ENCODE measurements at places on chromosomes 3 and 15.

DNA sequence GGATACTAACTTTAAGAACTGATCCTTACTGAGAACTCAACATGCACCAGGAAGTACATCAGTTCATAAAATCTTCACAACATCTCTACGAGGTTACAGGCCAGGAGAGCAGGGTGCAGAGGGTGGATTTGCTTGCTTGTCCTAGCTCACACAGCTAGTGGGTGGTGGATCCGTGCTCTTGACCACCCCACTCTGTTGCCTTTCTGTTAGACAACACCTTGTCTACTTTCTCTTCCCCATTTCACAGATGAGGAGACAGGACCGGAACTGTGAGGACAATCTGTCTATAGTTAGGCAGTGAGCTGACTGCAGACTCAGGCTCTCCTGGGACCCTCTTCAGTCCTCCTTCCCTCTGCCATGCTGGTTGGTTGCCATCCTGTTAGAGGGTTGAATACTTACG is 221.7 kb upstream of the TLE3 start:
- DNase-seq = peak; percentile 78

DNA sequence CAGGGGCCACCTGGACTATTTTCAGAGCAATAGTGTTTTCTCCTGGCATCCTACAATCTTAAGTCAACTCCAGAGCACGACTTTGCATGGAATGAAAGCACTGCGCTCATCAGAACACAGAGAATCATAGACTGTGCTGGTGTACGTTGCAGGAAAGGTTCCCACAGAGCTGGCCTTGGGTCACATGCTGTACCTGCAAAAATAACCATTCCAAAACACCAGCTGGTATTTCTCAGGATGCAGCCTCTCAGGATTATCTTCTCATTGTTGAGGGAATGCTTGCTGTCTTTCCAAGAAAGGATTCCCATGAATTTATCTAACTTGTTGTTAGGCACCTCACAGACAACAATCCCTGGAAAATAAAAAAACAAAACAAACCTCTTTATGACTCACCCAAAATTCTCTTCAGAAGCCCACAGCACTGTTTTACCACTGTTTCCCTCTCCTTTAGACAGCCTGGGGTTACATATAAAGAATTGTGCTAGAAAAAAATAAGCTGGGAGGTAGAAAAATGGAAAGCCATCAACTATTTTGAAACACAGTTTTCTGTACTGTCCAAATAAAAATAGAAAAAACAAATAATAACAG is 131.7 kb downstream of the ATP8B4 start:
- no peak for DNase-seq

- DNase-seq = no peak
Measured at GRCh38 chr3:127212231-127212630, 19.3 kb downstream of the PRR23E start.

DNA sequence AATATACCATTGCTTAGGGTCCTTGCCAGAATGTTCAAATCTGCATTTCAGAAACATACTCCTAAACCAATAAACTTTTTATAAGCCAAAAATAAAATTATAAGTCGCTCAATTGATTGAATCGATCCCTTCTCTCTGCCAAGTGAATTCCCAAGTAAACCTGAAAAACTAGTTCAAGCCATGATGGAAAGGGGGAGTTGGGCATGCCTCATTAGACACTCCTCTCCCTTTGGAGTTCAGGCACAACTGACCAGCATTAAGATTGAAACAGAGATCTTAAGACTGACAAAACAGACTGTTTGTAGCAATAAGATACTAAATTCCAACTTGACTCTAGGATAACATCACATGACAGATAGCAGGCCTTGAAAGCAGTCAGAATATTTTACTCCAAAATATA is 113.7 kb upstream of the RASGRP1 start:
- DNase-seq = no peak

- no peak for DNase-seq
Measured at GRCh38 chr3:48141604-48142137, 46.5 kb downstream of the CDC25A start.

GRCh38 chr3:48415251-48415953 is 14.5 kb downstream of the PLXNB1 start:
- no peak for DNase-seq

- no peak for DNase-seq
Measured at GRCh38 chr3:175477651-175478224, 618.6 kb downstream of the NAALADL2 start.

DNA sequence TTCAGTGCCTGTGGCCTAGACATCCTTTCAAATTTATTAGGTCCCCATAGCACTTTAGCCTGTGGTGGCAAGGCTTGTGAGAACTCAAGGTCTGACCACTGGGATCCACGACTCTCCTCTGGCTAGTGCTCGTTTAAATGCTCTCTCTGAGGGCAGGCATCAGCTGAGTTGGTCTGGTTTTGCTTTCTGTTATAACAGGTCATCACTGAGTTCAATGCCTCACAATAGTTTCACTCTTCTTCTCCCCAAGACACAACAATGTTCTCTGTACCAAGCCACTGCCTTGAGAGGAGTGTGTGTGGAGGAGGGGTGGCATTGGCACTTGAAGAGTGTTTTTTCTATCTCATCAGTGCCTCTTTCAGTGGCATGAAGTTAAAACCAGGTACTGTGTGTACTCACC is 7.6 kb downstream of the OR5K4 start:
- no peak for DNase-seq

DNA sequence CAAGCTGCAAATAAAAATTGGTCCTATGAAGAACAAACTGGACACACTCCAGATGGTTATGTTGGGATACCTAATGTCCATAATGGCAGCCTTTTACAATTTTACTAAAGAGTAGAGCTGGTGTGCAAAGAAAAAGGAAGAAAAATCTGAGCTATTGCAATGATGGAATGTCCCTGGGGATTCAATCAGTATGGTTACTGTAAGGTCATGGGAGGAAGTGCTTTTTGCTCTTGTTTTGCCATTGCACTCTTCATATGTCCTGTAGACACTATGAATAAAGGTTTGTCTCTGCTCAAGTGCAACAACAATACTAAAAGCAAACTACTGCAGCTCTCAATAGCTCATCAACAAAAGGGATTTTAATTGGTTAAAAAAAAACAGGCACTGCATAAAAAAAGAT is 5.4 kb downstream of the PFN2 start:
- no peak for DNase-seq

DNA sequence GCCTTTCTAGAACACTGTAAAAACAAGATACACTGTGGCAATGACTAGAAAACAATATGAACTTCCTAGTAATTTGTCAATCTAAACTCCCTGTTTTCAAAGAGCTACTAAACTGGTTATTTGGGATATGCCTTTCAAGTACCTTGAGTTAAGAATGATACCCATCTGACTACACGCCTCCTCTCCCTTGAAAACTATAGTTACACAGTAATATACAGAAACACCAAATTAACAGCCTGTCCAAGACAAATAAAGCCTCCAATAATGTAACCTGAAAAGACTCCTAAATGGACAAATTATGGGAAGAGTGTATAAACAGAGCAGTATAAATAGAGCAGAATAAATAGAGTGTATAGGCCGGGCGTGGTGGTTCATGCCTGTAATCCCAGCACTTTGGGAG is 70.1 kb downstream of the SMARCC1 start:
- DNase-seq = no peak

DNA sequence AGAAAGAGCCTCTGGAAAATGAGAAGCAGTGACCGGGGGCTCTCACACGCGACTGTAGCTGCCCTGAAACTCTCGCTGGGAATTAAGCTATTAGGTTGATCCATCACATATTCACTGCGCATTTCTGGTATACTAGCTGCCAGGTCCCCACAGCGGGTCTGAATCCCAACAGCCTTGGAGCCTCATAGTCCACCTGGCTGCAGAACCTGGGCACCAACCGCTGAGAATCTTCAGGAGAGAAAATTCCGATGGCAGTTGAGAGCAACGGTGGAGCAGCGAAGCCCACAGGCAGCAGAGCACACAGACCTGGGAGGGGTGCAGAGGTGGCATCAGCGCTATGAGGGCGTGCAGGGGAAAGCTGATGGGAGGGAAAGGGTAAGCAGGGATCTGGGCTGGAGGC is 75.1 kb downstream of the FAM174B start:
- no peak for DNase-seq

DNA sequence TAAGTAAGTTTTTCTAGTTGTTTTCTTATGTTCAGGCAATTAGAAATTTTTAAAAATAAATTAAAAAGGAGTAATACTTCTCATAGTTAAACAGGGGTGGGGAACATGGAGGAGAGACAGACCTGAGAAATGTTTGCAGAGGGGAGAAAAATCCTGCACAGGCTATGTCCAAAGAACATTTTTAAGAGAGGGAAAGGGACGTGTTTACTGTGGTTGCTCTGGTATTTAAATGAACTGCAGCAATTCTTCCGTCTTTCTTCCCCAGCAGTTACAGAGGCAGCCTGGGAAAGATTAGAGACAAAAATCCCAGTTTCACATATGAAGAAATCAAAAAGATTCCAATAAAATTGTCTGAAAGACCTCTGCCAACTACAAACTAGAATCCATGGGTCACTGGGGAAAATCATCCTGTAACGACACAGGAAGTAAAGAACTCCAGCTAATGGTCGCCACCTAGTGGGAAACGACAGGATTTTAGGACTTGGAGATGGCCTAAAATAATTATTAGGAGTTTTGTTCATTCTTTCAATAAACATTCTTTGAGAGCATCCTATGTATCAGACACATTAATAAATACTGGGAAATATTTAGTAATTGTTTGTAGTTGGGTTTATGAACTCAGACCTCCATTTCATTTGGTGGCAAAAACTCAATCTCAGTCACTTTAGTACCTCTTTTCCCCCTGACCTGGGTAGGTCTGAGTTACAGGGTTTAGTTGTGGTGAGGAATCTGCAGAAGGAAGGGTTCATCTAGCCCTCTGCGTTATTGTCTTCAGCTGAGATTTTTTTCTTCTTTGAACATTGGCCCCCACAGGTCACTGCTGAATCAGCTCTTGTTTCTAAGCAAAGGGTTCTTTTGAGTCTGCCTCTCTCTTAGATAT is 69.9 kb upstream of the GOLIM4 start:
- peak; percentile 30 for DNase-seq

- peak; percentile 6 for DNase-seq
Measured at GRCh38 chr15:64110950-64111678, 15.3 kb downstream of the SNX1 start.

GRCh38 chr15:42353061-42353460 is 6.2 kb upstream of the CAPN3 start:
- DNase-seq = no peak

DNA sequence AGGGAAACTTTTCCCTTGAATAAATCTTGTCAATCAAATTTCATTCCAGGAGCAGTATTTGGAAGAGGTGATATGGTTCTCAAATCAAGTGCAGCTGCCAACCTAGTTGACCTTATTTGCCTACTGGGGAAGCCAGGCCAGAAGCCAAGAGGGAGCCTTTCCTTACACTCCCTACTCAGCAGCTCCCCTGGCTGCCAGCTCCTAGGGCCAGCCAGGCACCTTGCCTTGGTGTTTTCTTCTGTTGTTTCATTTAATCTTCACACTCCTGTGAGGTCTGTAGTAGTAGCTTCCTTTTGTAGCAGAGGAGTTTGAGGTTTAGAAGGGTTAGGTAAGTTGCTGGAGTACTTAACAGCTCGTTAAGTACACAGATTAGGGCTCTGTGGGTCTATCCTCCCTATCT is 22.6 kb downstream of the MKRN2OS start:
- DNase-seq = no peak

DNA sequence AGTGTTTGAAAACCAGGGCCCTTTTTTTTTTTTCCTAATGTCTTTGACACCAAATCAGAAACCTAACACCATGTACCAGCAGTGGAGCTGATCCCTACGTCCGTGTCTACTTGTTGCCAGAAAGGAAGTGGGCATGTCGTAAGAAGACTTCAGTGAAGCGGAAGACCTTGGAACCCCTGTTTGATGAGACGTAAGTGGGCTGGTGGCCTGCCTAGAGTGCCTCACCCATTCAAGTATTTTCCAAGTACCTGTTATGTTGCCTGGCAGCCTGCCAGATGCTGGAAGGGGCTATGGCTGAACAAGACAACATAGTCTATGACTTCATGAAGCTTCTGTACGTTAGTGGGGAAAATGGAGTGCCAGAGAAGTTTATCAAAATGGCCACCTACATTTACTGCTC is 39.7 kb downstream of the ESYT3 start:
- DNase-seq = no peak

- DNase-seq = no peak
Measured at GRCh38 chr3:71597286-71597685, 13.8 kb upstream of the FOXP1 start.

GRCh38 chr15:89150762-89151664 is 62.8 kb downstream of the ABHD2 start:
- DNase-seq = no peak
